Kasumi-1 (cell line): ENCODE measurements at places on chromosomes 3 and 15.

DNA sequence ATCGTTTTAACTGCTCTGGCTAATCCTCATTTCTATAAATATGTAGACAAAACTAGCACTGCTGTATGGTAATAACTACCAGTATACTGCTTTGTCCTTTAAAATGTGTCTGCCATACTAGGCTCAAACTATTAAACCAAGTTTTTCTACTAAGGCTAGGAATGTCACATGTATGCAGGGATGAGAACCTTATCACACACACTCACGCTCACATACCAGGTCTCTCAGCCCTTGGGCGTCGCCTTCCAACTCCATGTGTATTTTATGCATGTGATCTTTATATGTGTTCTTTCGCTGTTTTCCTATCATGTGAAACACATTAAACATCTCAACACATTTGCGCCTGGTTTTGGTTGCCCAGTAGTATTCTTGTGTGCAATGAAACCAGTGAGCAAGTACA, 32.6 kb downstream of the ATP2C1 start:
- DNase-seq = no peak

GRCh38 chr15:33215941-33216872, 21.7 kb upstream of the FMN1 start:
- DNase-seq = peak; percentile 15

GRCh38 chr3:177053107-177053506, 144.2 kb downstream of the TBL1XR1 start:
- no peak for DNase-seq

- DNase-seq = no peak
Observed at GRCh38 chr15:71272932-71273331, 157.7 kb downstream of the THSD4 start.

- DNase-seq = no peak
Observed at GRCh38 chr3:56467801-56468183, 475 bp downstream of the ERC2 start.

GRCh38 chr3:119531151-119531550, 28.3 kb downstream of the CD80 start:
- no peak for DNase-seq

DNA sequence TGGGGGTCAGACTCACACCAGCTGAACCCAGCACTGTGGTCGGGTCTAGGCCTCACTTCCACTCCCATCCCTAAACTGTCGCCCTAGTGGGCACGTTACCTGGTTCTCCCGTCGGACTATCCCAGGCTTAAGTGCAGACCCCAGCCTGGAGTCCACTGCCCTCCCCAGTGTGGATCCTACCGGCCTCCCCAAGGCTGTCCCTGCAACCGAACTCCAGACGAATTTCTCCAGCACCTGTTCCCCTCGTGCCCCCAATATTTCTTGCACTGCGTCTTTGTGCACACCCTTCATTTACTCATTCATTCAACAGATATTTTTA, 26.5 kb downstream of the SLC41A3 start:
- no peak for DNase-seq

DNA sequence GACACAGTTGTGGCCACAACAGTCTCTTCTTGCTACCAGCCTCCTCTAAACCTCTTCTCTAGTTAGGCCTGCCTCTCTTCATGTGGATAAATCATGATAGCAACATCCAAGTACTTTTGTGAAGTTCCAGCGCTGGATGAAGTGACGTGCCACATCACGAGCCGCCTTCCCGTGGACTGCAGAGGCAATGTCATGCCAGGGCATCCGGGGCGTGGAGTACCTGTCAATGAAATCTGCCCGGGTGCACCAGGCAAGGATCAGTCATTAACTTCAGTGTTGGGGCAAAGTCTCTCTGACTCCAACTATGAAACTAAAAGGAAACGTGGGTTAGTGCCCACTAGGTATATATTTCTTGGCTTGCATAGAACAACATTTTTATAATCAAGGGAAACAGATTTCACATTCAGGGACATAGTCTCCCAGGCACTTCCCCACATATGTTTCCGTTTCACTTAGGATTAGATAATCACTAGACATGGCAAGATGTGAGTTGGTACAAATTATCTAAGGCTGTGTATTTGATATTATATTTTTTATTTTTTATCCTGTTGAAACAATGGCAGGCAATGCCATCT, 133.6 kb downstream of the PLD1 start:
- no peak for DNase-seq

DNA sequence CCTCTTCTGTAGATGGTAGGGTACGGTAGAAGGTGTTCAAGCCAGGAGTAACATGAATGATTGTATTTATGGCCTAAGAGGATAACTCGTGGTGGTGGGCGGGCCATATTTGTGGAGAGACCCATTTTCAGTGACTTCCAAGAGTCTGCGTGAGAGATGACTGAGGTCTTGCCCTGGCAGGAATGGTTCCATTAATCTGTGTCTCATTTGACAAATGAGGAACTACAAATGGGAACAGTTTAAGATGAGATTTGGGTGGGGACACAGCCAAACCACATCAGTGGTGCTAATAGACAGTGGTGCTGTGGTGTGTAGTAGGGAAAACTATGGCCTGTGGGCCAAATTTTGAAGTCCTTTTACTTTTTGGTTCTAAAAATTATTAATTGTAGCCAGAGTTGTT, 47.1 kb downstream of the FLNB start:
- no peak for DNase-seq

- DNase-seq = no peak
Observed at GRCh38 chr3:52879581-52879980, 17.8 kb downstream of the STIMATE start.

GRCh38 chr3:144437989-144438388, 466.4 kb downstream of the DIPK2A start:
- DNase-seq = no peak

DNA sequence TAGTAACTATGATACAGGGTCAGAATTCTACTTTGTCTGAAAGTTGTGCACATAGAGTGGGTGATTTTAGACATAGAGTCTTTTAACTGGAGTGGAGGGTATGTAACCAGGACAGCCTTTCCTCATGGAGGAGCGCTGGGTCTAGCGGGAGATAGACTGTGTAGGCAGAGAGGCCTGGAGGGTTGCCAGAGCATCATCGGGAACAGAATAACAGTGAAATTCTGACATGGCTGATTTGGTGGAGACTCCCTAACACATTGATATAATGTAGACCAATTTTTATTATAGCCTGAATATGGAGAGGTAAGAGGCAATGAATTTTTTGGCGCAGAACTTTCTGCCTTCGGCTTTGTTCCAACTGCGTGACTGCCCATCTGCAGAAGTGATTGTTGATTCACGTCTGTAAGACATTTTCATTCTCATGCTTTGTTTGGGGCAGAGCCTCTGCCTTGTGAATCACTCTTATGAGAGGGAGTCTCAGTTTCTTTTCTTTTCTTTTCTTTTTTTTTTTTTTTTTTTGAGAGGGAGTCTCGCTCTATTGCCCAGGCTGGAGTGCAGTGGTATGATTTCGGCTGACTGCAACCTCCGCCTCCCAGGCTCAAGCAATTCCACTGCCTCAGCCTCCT, 16.0 kb downstream of the LPP start:
- DNase-seq = no peak

DNA sequence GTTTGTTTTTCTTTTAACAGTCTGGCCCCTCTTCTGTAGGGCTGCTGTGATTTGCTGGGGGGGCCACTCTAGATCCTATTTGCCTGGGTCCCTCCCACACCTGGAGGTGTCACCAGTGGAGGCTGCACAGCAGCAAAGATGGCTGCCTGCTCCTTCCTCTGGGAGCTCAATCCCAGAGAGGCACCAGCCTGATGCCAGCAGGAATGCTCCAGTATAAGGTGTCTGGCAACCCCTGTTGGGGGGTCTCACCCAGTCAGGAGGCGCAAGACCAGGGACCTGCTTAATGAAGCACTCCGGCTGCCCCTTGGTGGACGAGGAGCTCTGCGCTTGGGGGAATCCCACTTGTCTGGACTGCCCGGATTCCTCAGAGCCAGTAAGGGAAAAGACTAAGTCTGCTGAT, 118.3 kb downstream of the GAP43 start:
- DNase-seq = no peak

GRCh38 chr3:119315600-119316312, 21.6 kb downstream of the ARHGAP31 start:
- DNase-seq = no peak

DNA sequence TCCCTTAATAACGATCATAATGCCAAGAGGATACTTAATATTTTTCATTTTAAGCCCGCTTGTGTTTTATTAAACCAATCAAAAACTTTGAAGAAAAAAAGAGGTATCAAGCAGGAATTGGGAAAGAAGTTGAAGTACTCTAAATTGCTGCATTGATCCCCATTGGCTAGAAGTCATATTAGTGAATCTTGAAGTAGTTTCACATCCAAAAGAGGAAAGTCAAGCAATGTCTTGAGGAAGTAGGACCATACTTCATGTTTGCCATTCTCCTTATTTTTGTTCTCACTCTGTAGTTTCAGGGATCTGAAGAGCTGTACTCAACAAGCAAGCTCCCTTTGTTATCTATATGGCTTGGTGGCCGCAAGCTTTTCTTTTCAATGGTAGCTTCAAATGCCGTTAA, 2.2 kb downstream of the SCAANT1 start:
- DNase-seq = no peak

DNA sequence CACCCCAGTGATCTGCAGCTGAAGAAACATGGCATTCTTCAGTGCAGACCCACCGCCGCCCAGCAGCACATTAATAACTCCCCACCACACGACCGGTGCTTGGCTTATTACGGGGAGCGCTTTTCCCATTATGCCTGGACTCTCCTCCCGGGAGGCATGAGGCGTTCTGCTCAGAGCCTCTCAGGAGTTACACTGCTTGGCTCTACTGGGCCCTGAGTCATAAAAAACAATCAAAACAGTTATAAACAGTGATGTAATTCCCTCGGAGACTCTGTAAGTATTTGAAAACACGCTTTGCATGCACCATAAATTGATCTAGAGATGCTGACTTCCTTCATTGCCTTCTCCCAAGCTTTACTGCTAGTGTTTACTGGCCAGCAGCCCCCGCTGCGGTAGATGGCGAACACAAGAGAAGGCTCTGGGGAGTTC, 77.1 kb upstream of the SNRPA1 start:
- no peak for DNase-seq

DNA sequence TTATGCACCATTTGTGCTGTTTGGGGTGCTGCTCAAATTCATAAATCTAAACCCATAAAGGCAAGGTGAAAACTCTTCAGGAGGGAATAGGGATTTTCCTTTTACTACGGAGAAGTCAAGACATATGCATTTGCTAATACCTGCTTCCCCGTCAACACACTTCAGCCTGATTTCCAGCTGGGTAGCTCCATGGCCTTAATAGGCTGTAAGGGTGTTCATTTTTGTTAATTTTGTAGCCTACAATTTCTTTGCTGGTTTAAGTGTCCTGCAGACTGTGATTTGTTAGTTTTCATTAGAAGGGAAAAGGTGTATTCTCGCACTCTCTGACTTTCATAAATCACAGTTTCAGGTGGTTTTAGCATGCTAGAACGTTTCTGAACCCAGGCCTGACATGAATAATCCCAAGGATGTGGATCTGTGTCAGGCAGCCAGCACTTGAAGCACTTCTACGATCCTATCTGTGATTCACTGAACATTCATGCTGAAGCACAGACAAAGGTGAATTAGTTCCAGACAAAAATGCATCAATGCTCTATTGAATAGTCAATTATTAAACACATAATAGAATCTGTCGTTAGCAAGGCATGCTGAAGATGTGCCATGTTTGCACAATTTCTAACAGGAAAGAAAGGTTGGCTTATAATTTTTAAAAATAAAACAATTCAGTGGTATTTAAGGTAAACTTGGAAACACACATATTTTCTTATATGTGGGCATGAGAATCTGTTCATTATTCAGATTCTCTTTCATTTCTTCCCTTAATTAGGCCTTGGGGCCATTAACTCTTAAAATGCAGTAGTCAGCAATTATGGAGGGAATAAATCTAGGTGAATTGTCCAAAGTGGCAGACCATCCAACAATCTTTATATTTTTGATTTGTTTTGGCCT, 17.9 kb upstream of the NMNAT3 start:
- no peak for DNase-seq

DNA sequence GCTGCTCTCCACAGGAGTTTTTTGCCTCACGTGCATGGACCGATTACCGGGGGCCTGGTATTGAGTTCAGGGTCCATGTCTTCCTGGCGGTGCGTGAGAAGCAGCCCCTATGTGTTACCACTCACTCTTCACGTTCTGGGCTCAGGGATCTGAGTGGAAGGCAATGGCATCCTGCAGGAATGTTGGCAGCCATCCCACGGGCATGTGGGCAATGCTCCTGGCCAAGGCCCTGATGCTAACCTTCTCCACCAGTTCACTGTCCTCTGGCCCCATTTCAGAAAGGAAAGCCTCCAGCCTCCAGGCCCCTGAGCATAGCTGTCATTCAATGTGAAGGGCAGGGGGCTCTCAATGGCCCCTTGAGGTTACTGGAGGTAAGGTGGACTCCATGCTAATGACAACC, 43.0 kb upstream of the KY start:
- DNase-seq = no peak

DNA sequence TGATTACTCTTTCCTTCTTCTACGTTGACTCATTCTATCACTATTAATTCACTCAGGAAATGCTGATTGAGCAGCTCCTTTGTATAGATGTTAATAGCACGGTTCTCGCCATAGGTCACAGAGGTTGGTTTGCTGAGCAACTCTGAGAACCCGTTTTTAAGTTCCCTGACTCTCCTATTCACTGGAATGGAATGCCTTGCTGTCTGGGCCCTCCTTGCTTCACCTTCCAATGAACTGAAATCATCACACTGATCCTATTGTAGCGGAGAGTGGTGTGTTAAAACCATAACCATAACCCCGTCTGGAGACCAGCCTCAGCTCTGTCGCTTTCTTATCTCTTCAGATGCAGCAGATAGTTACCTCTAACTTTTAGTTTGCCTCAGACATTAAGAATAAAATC, 323.6 kb downstream of the GABRB3 start:
- DNase-seq = no peak

DNA sequence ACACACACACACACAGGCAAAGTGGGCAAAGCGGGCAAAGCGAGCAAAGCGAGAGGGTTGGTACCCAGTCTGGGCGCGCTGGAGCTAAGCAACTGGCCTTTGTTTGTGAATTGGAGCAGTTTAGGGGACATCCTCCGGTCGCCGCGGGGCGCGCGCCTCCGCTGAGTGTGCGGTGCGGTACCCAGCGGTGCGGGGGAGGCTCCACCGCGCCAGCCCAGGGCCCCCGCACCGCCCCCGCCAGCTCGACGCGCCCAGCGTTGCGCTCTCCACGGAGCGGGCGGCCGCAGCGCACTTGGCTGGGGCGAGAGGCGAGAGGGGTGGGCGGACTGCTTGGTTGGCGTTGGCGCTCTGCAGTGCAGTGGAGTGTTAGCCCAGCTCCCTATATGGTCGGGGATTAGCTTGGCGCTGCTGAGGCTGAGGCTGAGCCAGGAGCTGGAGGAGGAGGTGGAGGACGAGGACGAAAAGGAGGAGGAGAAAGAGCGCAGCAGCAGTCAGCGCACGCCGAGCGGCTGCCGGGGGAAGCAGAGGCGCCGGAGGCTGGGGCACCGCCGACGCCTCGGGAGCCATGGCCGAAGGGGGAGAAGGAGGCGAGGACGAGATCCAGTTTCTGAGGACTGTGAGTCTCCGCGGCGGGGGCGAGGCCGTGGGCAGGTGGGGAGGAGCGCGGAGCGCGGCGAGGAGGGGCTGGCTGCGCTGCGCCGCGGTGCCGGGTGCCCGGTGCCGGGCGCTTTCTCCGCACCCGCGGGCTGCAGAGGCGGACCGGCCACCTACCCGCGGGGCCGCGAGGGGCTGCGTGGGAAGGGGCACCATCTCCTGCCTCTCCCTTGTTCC, at the start of gene RYR3:
Gene RYR3, plus strand, starts transcription at position 487 of the 831 bp plus-strand sequence. Its CDS starts 79 bp downstream, at position 566.
- no peak for DNase-seq

- DNase-seq = no peak
Observed at GRCh38 chr3:193145248-193145647, 95.8 kb upstream of the PLAAT1 start.
